ENCODE measurements at places on chromosomes 6 and 20. TPM values are rescaled to one million over a fixed set of nuclear protein-coding genes. Genes with fewer than 3 reads are reported as not detected.

The DEFB121 gene
- total RNA-seq, result not detected

The COX4I2 gene
- not detected for total RNA-seq

The B3GAT2 gene
- total RNA-seq, result not detected

The MEI4 gene
- total RNA-seq, result not detected

The MAS1 gene
- under 0.01 TPM for total RNA-seq

The SPAG4 gene
- total RNA-seq, result 4.7 TPM

The CDH22 gene
- total RNA-seq, result not detected

The DOK5 gene
- total RNA-seq, result 85.6 TPM

- no peak for DNase-seq
Observed at GRCh38 chr6:89492025-89492640, 59.2 kb downstream of the ANKRD6 start.

- no peak for DNase-seq
Observed at GRCh38 chr6:139355777-139356445, 18.5 kb downstream of the CITED2 start.

GRCh38 chr6:149480502-149481280, 4.1 kb downstream of the ZC3H12D start:
- DNase-seq, result no peak

GRCh38 chr6:161833099-161833860, 559.4 kb upstream of the AGPAT4 start:
- no peak for DNase-seq

DNA sequence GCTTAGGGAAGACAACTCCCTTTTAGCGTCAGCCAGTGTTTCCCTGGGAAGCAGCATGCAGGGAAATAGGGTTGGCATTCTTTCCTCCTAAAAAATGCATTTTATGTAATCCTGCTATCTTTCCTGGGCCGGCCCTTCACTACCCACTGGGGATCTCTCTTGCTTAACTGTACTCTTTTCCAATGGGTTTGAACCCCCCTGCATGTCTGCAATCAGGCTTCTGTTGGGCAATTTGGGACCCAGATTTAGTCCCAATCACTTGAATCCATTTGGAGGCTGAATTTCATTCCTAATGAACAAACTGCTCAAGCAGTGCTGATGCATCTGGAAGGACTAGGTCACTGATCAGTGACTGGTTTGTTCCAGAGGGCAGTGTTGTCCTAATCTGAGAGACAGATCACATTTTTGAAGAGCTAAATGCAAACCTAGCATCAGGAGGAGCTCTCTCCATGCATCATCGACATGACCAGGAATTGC, 152.0 kb downstream of the TSHZ2 start:
- no peak for DNase-seq

GRCh38 chr6:157265635-157266034, 57.7 kb downstream of the TMEM242 start:
- no peak for DNase-seq

- peak; percentile 62 for DNase-seq
Observed at GRCh38 chr6:130513770-130514169, 148.0 kb downstream of the TMEM200A start.

DNA sequence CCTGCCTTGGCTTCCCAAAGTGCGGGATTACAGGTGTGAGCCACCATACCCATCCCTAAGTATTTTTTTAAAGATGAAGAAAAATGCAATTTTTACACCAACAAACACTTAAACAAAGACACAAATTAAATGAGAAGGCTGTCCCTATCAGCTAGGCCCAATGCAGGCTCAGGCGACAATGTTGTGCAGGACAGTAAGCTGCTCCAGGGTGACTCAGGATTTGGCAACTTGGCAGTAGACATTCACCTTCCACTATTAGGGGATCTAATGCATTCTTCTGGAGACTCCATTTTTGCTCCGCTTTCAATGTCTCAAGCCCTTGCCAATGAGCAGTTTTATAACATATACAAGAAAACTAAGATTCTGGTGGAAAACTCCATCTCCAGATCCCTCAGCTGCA, 19.7 kb downstream of the NDRG3 start:
- DNase-seq, result peak; percentile 13

GRCh38 chr6:16903470-16903869, 142.2 kb upstream of the ATXN1 start:
- DNase-seq, result peak; percentile 30

GRCh38 chr20:41664584-41664983, 46.4 kb upstream of the CHD6 start:
- DNase-seq, result peak; percentile 32

GRCh38 chr6:14499841-14500240, 382.3 kb downstream of the CD83 start:
- peak; percentile 94 for DNase-seq

- DNase-seq, result no peak
Observed at GRCh38 chr20:24810676-24811407, 138.2 kb upstream of the CST7 start.

DNA sequence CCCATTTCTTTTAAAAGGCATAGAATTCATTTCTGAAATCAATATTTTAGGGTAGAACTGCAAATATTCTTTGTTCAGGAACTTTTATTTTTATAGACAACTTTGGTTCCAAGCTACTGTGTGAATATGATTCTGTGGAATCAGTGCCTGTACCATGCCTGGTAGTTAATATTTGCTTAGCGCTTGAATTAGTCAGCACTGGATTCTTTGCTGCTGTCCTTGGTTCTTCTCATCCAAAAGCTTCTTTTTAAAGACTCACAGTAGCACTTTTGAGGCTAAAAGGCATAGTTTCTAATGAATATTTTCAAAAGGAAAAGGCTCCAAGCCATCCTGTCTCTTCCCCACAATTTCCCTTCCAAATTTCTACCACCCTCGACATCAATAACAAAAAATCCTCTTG, 109.5 kb downstream of the SLC35F1 start:
- no peak for DNase-seq

DNA sequence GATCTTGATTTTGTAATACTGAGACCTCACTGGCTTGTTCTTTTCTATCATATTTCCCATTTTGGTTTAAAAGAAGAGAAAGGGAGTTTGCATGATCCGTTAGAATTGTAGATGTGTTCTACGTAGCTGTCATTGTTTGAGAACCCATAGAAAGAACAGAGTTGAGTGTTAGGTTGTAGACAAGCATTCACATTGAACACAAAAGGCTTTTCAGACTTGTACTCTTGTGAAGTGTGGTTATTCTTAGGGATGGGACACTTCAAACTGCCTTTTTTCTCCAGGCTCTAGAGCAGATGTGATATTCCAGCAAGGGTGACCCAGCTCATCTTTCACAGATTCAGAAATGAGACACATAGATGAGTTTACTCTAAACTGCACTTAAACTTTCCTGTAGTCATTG, 19.9 kb downstream of the FOXO3 start:
- no peak for DNase-seq

DNA sequence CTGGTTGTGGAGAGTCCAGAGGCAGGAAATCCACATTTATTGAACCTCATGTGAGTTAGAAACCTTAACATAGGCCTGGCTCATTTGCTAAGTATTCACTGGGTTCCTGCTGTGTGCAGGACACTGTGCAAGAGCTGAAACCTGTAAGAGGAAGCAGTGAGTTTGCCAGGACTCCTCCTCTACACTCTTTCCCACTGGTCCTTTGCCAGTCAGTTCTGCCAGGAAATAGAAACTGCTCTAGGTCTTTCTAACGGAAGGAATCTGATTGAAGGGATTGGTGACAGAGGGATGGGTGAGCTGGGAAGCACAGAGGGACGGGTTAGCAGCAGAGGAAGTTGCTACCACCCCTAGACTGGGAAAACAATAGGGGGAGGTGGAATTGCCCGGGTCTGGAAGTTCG, 234.2 kb upstream of the ECI2 start:
- peak; percentile 85 for DNase-seq

GRCh38 chr20:13717631-13718044, 67.1 kb downstream of the ESF1 start:
- DNase-seq, result no peak

Data from fibroblast of the aortic adventitia (primary cell).